Left ventricle myocardium inferior (tissue), 1 donor: ENCODE measurements at places on chromosomes 4 and X. TPM values are rescaled to one million over a fixed set of nuclear protein-coding genes. Genes with fewer than 3 reads are reported as not detected.

Gene CCSER1
- 13.2 TPM for total RNA-seq

Gene MTTP
- 3.7 TPM for total RNA-seq

Gene AFAP1
- total RNA-seq: 6.8 TPM

Gene LUZP4
- total RNA-seq: not detected

Gene NKX3-2
- total RNA-seq: not detected

Gene CDKL5
- 9.3 TPM for total RNA-seq

Gene MAGEH1
- total RNA-seq: 10.7 TPM

Gene ASIC5
- not detected for total RNA-seq
